ENCODE measurements at places on chromosomes 3 and 15.

- no peak for DNase-seq
Measured at GRCh38 chr3:106692624-106693023, 684.6 kb upstream of the CCDC54 start.

GRCh38 chr3:55585856-55586255 is 98.8 kb upstream of the WNT5A start:
- no peak for DNase-seq

GRCh38 chr3:27752926-27753325 is 30.8 kb upstream of the EOMES start:
- no peak for DNase-seq

- no peak for DNase-seq
Measured at GRCh38 chr3:57383406-57383805, 90.9 kb upstream of the ASB14 start.

GRCh38 chr3:126937533-126937932 is 45.4 kb upstream of the PLXNA1 start:
- no peak for DNase-seq

GRCh38 chr15:84003791-84004503 is 231.6 kb upstream of the GOLGA6L4 start:
- no peak for DNase-seq

- DNase-seq, result no peak
Measured at GRCh38 chr3:7929319-7929889, 572.2 kb upstream of the LMCD1 start.

GRCh38 chr15:60804986-60805949 is 326.3 kb upstream of the ICE2 start:
- no peak for DNase-seq

Data from activated CD8-positive, alpha-beta memory T cell treated with anti-CD3 and anti-CD28 coated beads for 1 hour (primary cell).